ENCODE measurements at places on chromosomes 6 and 20.

DNA sequence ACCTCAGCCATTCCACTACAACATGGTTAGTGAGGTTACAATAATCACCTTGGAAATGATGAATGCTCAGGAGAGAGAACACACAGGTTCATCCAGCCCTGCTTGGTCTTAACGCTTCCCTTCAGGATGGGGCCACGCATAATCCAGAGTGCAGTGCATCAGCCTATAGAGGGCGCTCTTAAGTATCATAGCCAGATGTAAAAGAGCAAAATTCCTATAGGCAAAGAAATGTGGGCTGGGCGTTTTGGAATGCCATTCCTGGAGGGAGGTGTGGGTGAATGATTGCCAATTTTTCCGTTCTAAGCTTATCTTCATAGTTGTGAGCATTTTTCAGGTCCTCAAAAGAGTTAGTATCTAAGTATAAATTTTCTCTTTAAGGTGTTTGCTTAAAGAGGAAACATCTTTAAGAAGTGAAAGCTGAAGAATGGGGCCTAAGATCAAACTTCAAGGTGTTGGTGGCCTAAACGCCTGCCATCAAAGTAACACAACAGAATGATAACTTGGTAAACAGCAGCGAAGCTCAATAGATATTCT is 1.8 kb downstream of the RIPOR2 start:
- DNase-seq = no peak

DNA sequence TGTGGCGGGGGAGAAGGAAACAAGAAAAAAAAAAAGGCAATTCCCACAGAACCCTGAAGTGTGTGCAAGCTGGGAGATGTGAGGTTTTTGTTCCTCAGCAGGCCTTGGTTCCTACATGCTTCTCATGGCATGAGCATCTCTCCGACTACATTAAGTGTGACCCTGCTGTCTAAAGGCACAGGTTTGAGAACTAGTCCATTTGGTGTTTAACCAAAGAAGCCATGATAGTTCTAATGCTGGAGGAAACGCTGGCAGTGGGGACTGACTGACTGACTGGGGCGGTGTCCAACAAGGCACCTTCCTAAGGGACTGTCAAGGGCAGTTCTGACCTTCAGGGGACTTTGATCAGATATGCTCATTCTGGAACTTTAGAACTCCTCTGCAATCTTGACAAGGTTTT is 3.8 kb downstream of the TXNDC5 start:
- DNase-seq = no peak

GRCh38 chr20:54079652-54080051 is 9.3 kb upstream of the BCAS1 start:
- DNase-seq = no peak

GRCh38 chr20:63881451-63882226 is 13.3 kb upstream of the DNAJC5 start:
- DNase-seq = no peak

- no peak for DNase-seq
These were observed 58.1 kb downstream of the C6orf58 start for GRCh38 chr6:127635091-127635490.

GRCh38 chr6:38524436-38525145 is 115.1 kb downstream of the BTBD9 start:
- no peak for DNase-seq

DNA sequence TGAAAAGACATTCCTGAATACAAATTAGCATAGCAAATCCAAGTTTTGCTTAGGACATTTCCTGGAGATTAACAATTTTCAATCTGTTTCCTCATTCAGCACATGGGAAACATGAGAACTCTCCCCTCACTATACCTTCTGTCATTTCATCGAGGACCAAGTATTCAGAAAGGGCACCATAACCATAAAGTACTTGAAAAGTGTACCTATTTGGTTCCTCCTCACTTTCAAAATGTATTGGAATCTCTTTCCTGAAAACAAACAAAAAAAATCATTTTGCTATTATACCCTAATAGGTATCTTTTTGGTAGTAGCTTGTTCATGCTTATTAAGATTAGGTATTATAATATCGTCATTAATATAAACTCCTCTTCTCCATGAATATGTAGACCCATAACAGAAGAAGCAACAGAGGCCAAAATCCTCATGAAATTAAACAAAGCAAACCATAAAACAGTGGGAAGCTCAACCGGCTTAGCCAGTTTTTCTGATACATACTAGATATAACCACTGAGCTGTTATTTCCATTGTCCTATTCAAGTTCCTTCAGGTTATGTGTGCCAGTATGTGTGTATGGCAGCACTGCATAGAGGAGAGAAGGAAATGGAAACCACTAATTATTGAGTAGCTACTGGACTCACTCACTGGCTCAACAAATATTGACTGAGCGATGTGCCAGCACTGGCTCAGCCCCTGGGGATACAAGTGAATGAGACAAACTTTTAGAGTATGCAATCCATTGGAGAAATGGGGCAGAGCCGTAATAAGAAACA is 274.0 kb downstream of the MAFB start:
- no peak for DNase-seq
